ENCODE measurements at places on chromosomes 6 and 20.
A peak's percentile ranks its signal among the peaks of the same experiment; 100 is the strongest.

- DNase-seq: no peak
Measured at GRCh38 chr20:22924949-22925612, 110.0 kb upstream of the SSTR4 start.

DNA sequence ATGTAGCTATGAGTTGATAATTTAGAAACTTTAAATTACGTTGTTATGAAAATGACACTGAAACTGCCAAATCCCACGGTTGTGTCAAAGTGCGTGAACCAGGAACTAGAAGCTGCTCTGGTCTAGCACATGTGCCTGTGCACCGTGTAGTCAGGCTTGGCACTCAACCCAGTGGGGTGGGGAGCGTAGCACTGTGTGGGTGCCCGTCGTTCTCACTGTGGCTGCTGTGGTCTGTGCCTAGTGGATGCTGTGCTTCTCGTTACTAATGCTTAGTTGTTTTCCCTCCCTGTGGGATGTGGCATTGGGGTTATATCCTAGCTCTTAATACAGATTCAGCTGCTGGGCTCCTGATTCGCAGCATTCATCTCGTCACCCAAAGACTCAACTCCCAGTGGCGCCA is 46.2 kb upstream of the ADIG start:
- DNase-seq: no peak

GRCh38 chr6:349491-349921 is 42.0 kb upstream of the IRF4 start:
- no peak for DNase-seq

DNA sequence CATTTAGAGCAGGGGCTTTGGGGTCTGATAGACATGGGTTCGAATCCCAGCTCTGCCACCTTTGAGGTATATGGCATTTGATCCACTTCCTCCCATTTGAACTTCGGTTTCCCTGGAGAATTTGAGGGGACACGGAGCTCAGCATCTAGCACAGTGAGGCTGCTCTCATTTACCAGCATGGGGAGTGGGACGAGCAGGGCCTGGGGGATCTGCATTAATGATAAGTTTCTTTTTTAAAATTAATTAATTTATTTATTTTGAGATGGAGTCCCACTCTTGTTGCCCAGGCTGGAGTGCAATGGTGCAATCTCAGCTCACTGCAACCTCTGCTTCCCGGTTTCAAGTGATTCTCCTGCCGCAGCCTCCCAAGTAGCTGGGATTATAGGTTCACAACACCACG is 52.6 kb downstream of the VSTM2L start:
- no peak for DNase-seq

DNA sequence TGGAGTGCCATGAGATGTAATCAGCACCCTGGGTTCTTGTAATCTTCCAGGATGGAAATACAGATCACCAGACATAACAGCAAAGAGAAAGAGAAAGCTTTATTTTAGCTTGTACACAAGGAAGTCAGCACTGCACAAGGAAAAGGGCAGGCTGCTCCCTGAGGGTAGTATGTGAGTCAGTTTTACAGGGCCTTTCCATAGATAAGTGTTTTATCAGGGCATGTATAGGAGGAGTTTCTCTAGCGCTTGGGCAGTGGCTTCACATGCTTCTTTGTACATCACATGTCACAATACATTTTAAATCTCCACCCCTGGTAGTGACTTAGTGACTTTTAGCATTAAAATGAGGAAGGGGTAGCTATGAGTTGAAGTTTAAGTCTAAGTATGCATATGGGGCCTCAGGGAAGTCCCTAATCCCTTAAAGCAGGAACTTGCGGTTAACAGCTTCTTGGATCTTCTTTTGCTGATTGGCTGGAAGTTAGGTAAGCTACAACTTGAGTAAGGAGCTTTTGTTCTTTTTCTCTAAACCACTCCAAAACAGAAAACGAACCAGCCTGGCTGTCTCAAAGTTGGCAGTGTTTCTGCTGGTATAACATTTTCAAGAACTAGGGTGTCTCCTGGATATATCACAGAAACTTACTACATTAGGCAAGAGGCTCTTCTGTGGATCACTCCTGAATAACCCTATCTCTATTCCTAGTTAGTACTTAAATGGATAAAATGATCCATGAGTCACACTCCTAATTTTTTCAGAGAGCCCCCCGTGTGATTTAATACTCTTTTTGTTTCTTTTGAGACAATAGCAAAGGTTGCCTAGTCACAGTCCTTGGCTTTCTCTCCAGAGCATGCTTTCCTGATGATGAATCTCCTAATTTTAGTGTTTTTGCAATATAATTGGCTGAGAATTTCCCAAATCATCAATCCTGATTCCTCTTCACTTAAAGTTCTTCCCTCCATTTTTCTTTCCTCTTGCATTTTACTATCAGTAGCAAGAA is 60.2 kb downstream of the MRAP2 start:
- no peak for DNase-seq

- DNase-seq: peak; percentile 76
Measured at GRCh38 chr6:35318196-35319171, 20.9 kb downstream of the DEF6 start.

GRCh38 chr20:37898233-37899104 is 4.5 kb upstream of the VSTM2L start:
- no peak for DNase-seq

DNA sequence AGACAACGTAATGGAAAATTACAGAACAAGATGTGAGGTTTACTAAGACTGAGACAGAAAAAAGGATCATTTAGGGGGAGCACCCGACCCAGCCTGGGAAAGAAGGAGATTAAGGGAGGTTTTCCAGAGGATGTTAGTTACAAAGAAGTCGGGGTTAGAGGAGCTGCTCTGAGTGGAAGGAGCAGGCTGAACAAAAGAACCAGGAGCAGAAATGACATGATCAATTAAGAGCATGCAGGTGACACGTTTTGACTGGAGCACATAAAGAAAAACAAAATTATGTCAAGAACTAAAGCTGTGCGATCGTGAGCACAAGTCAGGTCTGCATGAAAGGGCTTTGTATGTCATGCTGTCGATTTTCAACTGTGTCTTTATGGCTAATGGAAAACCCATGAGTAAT is 417.3 kb upstream of the MARCKS start:
- DNase-seq: no peak

- DNase-seq: no peak
Measured at GRCh38 chr20:3158968-3159431, 665 bp downstream of the FASTKD5 start.

- DNase-seq: no peak
Measured at GRCh38 chr6:138666636-138667035, 106.9 kb upstream of the CCDC28A start.

- DNase-seq: no peak
Measured at GRCh38 chr6:153069897-153070296, 61.2 kb downstream of the RGS17 start.

- no peak for DNase-seq
Measured at GRCh38 chr6:150527100-150527499, 72.6 kb upstream of the PLEKHG1 start.

DNA sequence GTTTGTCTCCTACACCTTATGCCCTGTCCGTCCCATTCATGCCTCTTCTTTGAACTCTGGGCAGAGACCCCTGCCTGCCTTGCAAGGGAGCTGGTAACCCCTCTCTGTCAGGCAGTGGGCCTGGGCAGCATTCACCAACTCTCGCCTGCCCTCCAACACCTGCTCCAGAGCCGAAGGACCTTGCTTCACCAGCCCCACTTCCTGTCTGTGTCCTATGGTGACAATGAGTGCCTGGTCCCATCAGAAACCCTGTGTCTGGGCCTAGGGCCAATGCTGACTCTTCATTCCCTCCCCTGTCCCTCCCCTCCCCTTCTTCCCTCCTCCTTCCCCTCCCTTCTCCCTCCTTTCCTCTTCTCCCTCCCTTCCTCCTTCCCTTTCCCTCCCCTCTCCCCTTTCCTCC is 22.8 kb upstream of the PCMTD2 start:
- no peak for DNase-seq

GRCh38 chr20:22584522-22584921 is at the start of gene FOXA2:
FOXA2 (minus strand) TSS chr20:22584572; CDS start chr20:22584278, 294 bp downstream.
- DNase-seq: no peak

DNA sequence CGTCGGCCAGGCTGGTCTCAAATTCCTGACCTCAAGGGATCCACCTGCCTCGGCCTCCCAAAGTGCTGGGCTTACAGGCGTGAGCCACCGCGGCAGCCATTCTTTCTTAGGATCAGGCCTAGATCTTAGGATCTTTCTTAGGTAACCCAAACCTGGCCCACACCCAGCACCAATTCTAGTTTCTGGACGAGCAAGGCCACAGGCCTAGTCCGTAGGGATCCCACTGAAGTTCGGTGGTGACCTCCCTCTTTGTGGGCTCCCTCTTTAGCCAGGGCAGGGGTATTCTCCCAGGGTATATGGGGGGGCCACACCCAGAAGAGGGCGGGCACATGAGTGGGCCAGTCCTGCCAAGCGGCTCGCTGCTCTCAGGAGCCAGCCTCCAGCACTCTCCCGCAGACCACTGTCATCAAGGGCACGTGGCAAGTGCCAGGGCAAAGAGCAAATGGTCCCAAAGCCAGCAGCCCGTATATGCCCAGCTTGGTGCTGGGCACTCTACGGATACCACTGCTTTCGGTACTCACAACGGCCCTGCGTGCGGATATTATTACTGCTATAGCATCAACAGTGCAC is 6.5 kb downstream of the PXDC1 start:
- DNase-seq: no peak

DNA sequence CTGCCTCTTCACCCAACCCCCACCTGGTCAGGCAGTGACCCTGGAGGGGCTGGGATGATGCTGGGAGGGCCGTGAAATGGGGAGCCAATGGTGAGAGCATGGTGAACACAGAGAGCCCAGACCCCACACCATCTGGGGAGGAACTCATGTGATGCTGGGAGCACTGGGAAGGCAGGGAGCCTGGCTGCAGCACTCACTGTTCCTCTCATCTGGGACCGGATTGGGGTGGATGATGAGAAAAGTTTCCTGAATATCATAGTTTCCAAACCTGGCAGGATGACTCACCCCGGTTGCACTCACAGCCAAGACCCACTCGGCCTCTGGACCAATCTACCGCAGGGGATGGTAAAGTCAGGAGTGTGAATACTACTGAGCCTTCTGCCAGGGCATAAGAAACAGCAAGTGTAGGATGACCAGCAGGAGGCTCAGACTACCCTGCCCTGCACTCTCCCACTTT is 21.8 kb downstream of the ULBP1 start:
- DNase-seq: no peak

- DNase-seq: peak; percentile 75
Measured at GRCh38 chr20:1469925-1470571, 3.4 kb upstream of the NSFL1C start.
